Tibial artery (tissue), 4 donors: ENCODE measurements at places on chromosomes 3 and 15.

GRCh38 chr3:187769771-187770170 lies 24.5 kb upstream of the BCL6 start:
- H3K27me3 ChIP-seq, result no peaks in the 10 kb centered on the region
- no peak overlapping the region for H3K27ac ChIP-seq
- no peaks in the 10 kb centered on the region for H3K4me1 ChIP-seq
- no peak for DNase-seq
- H3K4me3 ChIP-seq, result no peak overlapping the region

- H3K27me3 ChIP-seq, result no peaks in the 10 kb centered on the region
- H3K27ac ChIP-seq, result no peak overlapping the region
- DNase-seq, result no peak
Measured at GRCh38 chr15:65881766-65882434, 12.6 kb downstream of the RAB11A start.

DNA sequence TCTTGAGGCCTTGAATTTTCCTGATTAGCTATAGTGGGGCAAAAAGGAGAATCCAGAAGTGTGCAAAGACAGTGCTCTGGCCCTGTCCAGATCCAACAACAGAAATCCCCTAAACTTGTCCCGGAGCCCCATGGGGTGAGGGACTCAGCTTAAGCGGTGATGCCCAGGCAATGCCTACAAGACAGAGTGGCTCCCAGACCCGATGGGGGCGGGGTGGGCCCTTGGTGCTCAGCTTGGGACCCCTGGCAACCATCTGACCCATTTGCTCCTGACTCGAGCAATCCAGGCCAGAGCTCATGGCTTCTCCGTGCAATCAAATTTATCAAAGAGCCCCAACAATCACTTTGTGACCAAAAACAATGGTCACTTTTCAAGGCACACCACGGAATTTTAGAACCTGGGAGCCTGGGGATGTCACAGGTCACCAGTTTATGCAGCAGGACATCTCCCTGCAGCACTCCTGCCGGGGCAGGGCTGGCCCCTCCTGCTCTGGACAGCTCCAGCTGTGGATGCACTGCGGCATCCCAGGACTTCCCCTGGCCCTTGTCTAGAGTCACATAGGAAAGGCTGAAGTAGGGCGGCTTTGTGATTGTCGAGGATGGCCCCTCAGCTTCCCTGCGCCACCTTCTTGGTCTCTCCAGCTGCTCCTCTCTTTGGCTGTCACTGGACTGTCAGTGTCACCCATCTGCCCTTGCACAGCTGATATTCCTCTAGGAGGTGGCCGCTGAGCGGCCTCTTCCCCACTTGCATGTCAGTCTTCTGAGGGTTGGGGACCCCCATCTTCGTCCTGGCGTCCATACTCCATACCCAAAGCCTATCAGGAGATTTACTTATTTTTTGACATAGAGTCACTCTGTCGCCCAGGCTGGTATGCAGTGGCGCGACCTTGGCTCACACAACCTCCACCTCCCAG lies 28.4 kb downstream of the RGMA start:
- no peak overlapping the region for H3K4me3 ChIP-seq
- no peaks in the 10 kb centered on the region for H3K4me1 ChIP-seq
- peaks cover 3% of the 10 kb centered on the region for H3K36me3 ChIP-seq
- H3K27me3 ChIP-seq, result no peaks in the 10 kb centered on the region
- no peak overlapping the region for H3K27ac ChIP-seq

GRCh38 chr15:74620636-74621545 lies 5.3 kb downstream of the CLK3 start:
- H3K36me3 ChIP-seq, result peaks cover 70% of the 10 kb centered on the region
- H3K27ac ChIP-seq, result no peak overlapping the region
- no peaks in the 10 kb centered on the region for H3K27me3 ChIP-seq
- peak; percentile 49 for DNase-seq
- no peak overlapping the region for H3K4me3 ChIP-seq
- peaks cover 41% of the 10 kb centered on the region for H3K4me1 ChIP-seq
